ENCODE measurements at places on chromosomes 2 and 18.

DNA sequence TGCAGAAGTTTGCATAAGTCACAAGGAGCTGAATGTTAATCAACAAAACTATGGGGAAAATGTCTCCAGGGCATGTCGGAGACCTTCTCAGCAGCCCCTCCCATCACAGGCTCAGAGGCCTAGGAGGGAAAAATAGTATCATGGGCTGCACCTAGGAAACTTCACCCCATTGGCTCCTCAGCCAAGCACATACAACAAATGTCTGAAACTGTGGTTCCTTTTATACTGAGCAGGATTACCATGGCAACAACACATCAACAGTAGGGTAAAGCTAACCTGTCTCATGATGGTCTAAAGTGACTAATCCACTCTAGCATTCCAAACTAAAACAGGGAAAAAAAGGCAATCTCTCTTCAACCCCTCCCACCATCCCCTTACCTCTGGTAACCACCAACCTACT is 3.2 kb upstream of the NEMP2 start:
- DNase-seq = no peak

GRCh38 chr2:227386630-227387029 is 1.1 kb downstream of the SCYGR1 start:
- DNase-seq = no peak

DNA sequence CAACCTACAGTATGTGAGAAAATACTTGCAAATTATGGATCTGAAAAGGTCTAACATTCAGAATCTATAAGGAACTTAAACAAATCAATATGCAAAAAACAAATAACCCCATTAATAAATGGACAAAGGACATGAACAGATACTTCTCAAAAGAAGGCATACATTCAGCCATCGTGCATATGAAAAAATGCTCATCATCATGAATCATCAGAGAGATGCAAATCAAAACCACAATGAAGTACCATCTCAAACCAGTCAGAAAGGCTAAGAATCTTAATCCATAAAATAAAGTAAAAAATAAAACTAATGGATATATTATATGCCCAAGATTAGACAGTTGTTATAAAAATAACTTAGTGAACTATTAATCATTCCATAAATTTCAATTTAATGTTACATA is 154.0 kb downstream of the CALCRL start:
- no peak for DNase-seq

- no peak for DNase-seq
Measured at GRCh38 chr2:186036862-186037449, 298.4 kb downstream of the FSIP2 start.

DNA sequence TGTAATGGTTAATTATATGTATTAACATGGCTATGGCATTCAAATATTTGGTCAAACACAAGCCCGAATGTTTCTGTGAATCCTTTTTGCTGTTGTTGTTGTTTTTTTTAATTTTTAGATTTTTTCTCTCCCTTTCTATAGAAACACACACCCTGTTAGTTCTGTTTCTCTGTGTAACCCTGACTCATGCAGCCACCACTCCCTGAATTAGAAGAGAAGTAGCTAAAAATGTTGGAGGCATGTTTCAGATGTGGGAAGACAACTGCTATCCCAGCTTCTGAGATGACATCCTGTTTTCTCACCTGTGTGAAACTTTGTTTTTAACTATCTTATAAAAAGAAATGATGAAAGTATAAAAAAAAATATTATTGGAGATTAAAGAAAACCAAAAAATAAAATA is 219.6 kb upstream of the RGPD4 start:
- no peak for DNase-seq

DNA sequence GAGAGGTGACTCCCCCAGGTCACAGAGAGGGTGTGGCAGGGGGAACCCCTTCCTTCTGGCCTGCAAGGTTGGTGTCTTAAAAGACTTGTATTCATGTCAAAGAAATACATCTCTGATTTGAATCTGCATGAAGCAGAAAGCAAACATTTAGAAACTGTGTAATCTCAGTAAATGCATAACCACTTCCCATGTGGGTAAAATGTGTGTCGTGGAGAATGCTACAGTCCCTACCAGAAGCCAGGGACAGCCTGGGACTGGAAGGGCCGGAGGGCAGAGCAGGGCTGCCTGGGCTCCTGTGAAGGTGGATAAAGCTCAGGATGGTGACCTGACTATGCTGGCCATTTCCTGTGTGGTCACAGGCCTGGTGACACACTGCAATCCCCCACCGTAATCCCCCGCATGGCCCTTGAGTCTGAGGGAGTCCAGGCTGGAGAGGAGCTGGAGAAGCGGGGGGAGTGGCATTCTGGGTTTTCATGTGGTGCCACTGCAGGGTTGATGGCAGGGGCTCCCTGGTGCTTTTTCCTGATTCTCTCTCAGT is 102.2 kb downstream of the LRRC30 start:
- DNase-seq = no peak

All from ACHN (cell line).